Heart left ventricle (tissue), 16 donors: ENCODE measurements at places on chromosomes 12 and 14. TPM values are rescaled to one million over a fixed set of nuclear protein-coding genes. Genes with fewer than 3 reads are reported as not detected.

- no peaks in the 10 kb centered on the region for H3K36me3 ChIP-seq
- H3K4me1 ChIP-seq = peaks cover 29% of the 10 kb centered on the region
- H3K27ac ChIP-seq = no peak overlapping the region
- DNase-seq = no peak
These were observed 127.4 kb upstream of the ARHGAP5 start for GRCh38 chr14:31949709-31950108.

- peak overlapping the region; percentile 79 for H3K4me3 ChIP-seq
- DNase-seq = peak; percentile 67
- peaks cover 56% of the 10 kb centered on the region for H3K4me1 ChIP-seq
- no peaks in the 10 kb centered on the region for H3K27me3 ChIP-seq
- peak overlapping the region; percentile 100 for H3K27ac ChIP-seq
- H3K36me3 ChIP-seq = no peaks in the 10 kb centered on the region
These were observed 11.7 kb upstream of the ITGB7 start for GRCh38 chr12:53218551-53219291.

- peaks cover 18% of the 10 kb centered on the region for H3K4me1 ChIP-seq
- no peak overlapping the region for H3K27ac ChIP-seq
- H3K27me3 ChIP-seq = no peaks in the 10 kb centered on the region
- DNase-seq = no peak
These were observed 19.8 kb downstream of the LEMD3 start for GRCh38 chr12:65189028-65189718.

GRCh38 chr12:128763395-128763794 lies 60.4 kb downstream of the SLC15A4 start:
- no peak overlapping the region for H3K4me3 ChIP-seq
- H3K27ac ChIP-seq = no peak overlapping the region
- H3K27me3 ChIP-seq = peaks cover 4% of the 10 kb centered on the region
- no peak for DNase-seq

DNA sequence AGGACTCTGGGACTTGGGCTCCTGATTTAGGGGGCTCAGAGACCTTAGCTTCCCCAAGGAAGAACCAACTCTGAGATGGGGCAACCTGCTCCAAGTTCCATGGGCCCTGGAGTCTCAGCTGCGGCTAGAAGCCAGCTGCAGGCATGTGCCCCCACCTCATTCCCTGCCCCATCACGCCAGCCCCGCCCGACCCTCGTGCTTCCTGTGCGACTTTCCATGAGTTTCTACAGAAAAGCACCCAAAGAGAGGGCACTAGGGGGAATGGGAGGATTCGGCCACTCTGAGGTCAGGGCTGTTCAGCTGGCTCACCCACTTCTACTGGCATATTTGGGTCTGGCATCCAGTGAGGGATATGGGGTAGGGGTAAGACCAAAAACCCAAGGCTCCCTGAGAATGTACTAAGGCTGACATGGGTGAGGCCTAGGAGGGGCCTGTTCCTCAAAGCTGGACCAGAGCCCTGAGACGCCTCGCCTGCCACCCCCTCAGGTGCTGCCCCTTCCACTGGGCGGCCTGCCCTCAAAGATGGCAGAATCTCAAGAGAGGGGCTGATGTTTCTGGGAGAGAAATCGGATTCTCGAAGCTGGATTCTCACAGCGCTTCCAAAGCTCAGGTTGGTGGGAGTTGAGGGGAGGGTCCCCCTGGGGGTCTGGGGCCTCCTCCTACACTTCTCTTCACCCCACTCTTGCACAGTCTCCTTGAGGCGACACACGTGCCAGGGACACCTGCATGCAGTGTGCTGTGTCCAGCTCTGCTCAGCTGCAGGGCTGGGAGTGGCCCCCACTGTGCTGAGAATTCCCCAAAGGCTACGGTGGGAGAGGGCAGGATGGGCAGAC lies 22.1 kb downstream of the FAIM2 start:
- H3K27ac ChIP-seq = no peak overlapping the region
- H3K4me3 ChIP-seq = no peak overlapping the region
- no peaks in the 10 kb centered on the region for H3K27me3 ChIP-seq
- DNase-seq = no peak

GRCh38 chr14:62409626-62410300 lies 635.5 kb downstream of the KCNH5 start:
- no peak overlapping the region for H3K27ac ChIP-seq
- no peak for DNase-seq
- no peak overlapping the region for H3K4me3 ChIP-seq
- no peaks in the 10 kb centered on the region for H3K36me3 ChIP-seq
- H3K27me3 ChIP-seq = no peaks in the 10 kb centered on the region

DNA sequence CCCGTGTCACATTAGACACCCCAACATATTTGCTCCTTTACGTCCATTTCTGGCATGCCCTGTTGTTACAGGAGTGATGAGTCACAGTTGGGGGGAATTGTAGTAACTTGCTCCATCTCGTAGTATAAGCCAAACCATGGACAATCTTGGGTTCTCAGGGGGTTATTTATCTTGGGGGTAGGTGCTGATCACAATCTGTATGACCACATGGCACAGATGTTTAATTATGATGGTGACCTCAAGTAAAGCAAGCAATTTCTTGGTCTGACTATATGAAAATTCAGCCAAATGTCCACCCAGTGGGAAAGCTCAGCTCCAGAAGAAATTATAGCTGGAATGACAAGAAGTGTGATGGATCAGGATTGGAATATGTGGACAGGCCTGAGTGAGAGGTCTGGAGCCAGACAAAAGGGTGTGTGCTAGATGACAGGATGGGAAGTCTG lies 32.1 kb upstream of the STON2 start:
- no peak overlapping the region for H3K27ac ChIP-seq
- no peak for DNase-seq
- peaks cover 23% of the 10 kb centered on the region for H3K27me3 ChIP-seq

DNA sequence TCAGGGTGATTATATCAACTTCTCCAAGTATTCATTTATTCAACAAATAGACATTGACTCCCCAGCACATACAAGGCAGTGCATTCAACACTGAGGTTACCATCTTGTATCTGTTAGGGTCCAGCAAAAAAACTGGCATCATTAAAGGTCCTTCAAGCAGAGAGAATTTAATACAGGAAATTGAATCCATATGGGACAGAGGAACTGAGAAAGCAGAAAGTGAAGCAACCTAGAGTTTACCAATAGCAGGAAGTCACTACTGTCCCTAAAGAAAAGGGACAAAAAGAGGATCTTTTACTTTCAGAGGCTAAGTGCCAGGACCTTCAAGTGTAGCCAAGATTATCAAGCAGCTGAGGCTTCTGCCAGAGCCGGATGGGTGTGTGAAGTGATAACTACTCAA lies 237.8 kb upstream of the TBX3 start:
- H3K4me1 ChIP-seq = peaks cover 9% of the 10 kb centered on the region
- H3K27ac ChIP-seq = no peak overlapping the region
- H3K4me3 ChIP-seq = no peak overlapping the region
- H3K36me3 ChIP-seq = no peaks in the 10 kb centered on the region
- no peaks in the 10 kb centered on the region for H3K27me3 ChIP-seq

- no peaks in the 10 kb centered on the region for H3K4me1 ChIP-seq
- no peaks in the 10 kb centered on the region for H3K36me3 ChIP-seq
- no peak overlapping the region for H3K27ac ChIP-seq
- no peak overlapping the region for H3K4me3 ChIP-seq
These were observed 122.8 kb downstream of the C12orf75 start for GRCh38 chr12:105453316-105453715.

GRCh38 chr14:89455412-89455811 lies 38.4 kb upstream of the FOXN3 start:
- no peaks in the 10 kb centered on the region for H3K27me3 ChIP-seq
- H3K4me3 ChIP-seq = no peak overlapping the region
- no peak overlapping the region for H3K27ac ChIP-seq
- peaks cover 22% of the 10 kb centered on the region for H3K4me1 ChIP-seq

- DNase-seq = no peak
- H3K36me3 ChIP-seq = no peaks in the 10 kb centered on the region
- no peaks in the 10 kb centered on the region for H3K4me1 ChIP-seq
- no peak overlapping the region for H3K4me3 ChIP-seq
These were observed 54.0 kb upstream of the ATP2B1 start for GRCh38 chr12:89762498-89763170.

GRCh38 chr12:58270966-58271705 lies 329.8 kb downstream of the ATP23 start:
- H3K4me3 ChIP-seq = no peak overlapping the region
- H3K27me3 ChIP-seq = no peaks in the 10 kb centered on the region
- no peaks in the 10 kb centered on the region for H3K36me3 ChIP-seq
- peaks cover 6% of the 10 kb centered on the region for H3K4me1 ChIP-seq
- H3K27ac ChIP-seq = peak overlapping the region; percentile 5
- no peak for DNase-seq

DNA sequence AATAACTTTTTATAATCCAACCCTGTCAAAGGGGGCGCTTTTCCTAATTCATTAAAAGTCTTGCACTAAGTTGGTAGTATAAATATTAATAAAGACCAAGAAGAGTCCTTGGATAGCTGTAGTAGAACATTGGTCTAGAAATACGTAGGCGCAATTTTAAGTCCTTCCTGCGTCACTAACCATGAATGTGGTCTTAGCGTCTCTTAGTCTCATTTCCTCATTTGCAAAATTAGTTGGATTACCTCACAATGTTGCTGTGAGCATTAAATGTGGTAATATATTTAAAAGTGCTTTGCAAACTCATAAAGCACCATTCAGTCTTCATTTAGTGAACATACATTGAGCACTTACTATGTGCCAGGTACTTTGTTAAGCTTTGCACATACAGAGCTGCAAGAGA lies 149.7 kb downstream of the AEBP2 start:
- H3K4me1 ChIP-seq = no peaks in the 10 kb centered on the region
- H3K4me3 ChIP-seq = no peak overlapping the region
- no peaks in the 10 kb centered on the region for H3K27me3 ChIP-seq
- no peaks in the 10 kb centered on the region for H3K36me3 ChIP-seq
- DNase-seq = no peak

DNA sequence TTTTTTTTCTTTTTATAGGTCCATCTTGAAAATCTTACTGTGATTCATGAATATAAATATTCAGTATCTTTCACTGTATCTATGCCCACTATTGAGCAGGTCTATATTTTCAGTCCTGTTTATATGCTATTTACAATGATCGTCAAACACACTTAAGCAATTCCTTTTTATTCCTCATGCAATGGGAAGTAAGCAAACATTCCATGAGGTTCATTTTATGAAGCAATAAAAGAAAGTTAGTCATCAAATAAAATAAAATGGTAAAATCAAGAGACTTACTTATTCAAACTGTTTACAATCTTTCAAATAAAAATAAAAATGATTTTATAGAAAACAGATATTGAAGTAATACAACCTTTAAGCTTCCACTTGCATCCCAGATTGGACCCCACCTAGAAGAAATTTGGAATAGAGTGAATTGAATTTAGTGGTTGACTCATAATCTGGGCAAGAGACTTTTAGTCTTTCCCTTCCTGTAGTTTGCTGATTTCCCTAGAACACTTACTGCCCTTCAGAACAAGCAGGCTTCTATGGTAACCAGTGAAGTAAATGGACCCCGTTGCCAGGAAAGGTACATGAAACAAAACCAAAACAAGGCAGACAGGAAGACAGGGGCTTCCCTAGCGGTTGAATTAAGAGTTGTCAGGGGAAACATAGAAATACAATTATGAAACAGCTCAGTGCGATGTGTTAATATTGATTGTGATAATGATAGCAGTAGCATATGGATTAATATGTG lies 241.0 kb upstream of the ATP2B1 start:
- DNase-seq = no peak
- H3K36me3 ChIP-seq = no peaks in the 10 kb centered on the region
- peaks cover 14% of the 10 kb centered on the region for H3K4me1 ChIP-seq
- no peaks in the 10 kb centered on the region for H3K27me3 ChIP-seq
- H3K4me3 ChIP-seq = no peak overlapping the region

DNA sequence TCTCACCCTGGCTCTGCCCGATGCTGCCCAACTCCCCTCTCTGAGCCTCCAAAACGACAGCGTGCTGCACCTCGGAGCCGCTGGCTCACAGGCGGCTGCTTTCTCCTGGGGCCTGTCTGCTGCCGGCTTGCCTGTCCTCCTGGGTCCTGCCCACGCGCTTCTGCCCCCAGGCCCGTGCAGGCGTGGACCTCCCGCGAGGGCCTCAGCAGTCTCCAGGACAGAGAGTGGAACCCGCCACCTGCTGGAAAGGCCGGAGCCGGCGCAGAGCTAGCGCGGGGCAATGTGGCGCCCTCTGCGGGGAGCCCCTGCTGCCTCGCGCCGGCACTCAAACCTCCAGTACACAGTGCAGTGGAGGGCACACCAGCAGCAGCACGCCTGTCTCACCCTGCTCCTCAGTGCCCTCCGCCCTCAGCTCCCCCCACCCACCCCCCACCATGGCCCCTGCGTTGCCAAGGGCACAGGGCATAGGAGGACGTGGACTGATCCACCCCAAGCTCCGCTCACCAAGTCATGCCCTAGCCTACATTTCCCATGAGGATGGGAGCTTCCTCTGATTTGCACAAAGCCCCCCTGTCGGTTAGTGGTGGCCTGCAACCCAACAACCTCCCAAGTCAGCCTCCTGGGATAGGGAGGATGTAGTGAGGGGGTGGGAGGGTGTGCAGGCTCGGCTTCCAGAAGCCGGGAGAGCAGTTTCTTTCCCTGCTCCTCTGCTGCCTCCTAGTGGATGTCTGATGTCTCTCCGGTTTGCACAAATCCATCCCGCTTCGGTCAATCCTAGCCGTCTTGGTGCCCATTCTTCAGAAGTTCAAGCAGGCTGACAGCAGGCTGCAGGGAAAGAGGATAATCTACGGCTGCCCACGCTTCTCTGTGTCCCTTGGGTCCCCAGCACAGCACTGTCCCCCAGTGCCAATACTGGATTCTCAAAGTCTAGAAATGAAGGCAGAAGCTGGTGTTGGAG lies 25.2 kb downstream of the KRT8 start:
- peaks cover 7% of the 10 kb centered on the region for H3K27me3 ChIP-seq
- H3K4me3 ChIP-seq = peak overlapping the region; percentile 46
- peak; percentile 87 for DNase-seq

- H3K27ac ChIP-seq = no peak overlapping the region
- no peak overlapping the region for H3K4me3 ChIP-seq
- no peaks in the 10 kb centered on the region for H3K4me1 ChIP-seq
- DNase-seq = no peak
- H3K36me3 ChIP-seq = no peaks in the 10 kb centered on the region
- H3K27me3 ChIP-seq = peaks cover 51% of the 10 kb centered on the region
These were observed 2.8 kb upstream of the FOXG1 start for GRCh38 chr14:28763751-28764256.

GRCh38 chr12:95633049-95633731 lies 81.9 kb upstream of the USP44 start:
- peaks cover 33% of the 10 kb centered on the region for H3K4me1 ChIP-seq
- no peak overlapping the region for H3K4me3 ChIP-seq
- no peak for DNase-seq
- H3K36me3 ChIP-seq = no peaks in the 10 kb centered on the region
- peak overlapping the region; percentile 39 for H3K27ac ChIP-seq

The TMEM253 gene
- total RNA-seq = 0.22 TPM

The C1QL4 gene
- total RNA-seq = not detected

The TCTN2 gene
- 5.7 TPM for total RNA-seq

The PLXNC1 gene
- total RNA-seq = 2.9 TPM

The TCL1B gene
- total RNA-seq = not detected

The PGF gene
- 4.1 TPM for total RNA-seq

The LYSET gene
- total RNA-seq = 8.8 TPM

The CIROP gene
- total RNA-seq = not detected

The CEBPE gene
- total RNA-seq = 0.24 TPM

The SCAF11 gene
- 120 TPM for total RNA-seq

The MYF5 gene
- total RNA-seq = not detected

The NUMB gene
- 35.5 TPM for total RNA-seq
